ENCODE measurements at places on chromosomes 5 and 9.

GRCh38 chr5:111563031-111563822 is 50.9 kb upstream of the STARD4 start:
- DNase-seq, result no peak

DNA sequence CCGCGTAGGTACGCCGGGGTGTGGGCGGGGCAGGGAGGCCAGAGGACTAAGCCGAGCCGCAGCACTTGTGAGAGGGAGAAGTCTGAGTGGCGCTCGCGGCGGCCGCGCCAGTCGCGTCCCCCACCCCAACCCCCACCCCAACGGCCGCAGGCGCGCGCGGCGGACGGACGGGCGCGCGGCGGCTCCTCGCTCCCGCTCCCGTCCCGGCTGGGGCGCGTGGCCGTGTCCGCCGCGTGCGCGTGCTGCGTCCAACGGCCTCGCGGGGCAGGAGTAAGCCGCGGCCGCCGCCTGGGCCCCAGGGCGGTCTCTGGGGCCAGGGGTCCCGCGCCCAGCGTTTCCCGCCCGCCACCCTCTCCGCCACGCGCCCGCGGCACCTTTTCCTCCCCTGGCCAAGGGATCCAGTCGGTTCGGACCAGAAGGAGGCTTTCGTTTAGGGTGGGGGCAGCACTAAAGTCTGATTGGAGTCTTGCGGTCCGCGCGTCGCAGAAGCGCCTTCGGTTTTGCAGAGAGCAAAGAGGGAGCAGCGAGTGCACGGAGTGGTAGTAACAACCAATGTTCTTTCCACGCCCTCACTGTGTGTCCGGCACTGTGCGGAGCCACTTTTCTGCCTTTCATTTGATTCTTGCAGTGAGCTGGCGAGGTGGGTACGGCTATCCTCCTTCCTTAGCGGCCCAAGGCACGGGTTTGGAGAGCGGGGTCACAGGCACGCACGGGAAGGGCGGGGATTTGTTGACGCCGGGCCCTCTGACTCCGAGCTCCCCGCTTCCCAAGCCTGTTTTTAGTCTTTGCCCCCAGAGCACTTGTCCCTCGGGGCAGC is 483 bp downstream of the G3BP1 start:
- DNase-seq, result peak; percentile 6

DNA sequence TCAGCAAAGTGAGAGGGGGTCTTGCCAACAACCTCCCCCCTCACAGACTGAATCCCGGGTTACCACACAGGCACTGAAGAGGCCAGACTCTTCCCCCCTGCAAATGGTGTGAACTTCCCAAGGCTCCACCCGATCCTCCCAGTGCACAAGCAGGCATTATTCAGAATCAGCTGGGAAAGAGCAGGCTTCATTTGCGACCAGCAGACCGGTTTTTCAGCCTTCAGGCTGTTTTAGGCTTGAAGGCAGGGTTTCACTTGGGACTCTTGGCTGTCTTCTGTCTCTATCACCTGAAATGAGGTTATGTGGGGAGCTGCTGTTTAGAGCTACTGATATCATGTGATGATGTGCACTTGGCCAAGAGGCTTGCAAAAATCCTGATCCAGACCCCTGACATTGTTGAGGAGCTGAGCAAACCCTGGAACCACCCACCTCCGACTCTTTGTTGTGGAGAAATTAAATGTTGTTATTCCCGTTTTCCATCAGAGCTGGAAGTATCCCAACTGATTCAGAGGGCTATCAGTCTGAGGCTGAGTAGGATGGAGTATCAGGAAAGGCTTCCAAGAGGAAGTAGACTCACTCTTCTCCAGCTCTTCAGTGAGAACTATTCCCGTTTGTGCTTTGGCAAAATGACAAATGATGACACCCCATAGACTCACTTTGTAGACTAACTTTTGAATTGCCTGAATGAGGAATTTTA is 63.3 kb upstream of the ZFR start:
- no peak for DNase-seq

- DNase-seq, result no peak
Measured at GRCh38 chr5:155082401-155082800, 68.8 kb downstream of the KIF4B start.

- no peak for DNase-seq
Measured at GRCh38 chr9:12681620-12682019, 11.6 kb upstream of the TYRP1 start.

DNA sequence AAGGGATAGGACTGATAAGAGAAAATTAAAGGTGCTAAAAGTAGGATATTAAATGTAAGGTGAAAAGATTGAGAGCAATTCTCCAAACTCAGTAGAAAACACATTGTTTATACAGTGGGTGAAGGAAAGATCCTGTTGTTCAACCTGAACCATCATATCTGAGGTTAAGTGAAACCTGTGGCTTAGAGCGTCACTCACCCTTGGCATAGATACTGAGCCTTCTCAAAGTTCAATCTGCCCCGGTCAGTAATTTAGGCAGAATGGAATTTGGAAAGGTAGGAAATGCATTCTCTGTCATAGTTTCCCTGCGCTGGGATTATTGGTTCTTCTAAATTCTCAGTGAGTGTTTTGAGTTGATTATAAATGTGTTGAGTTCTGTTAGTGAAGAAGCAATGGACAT is 456.2 kb upstream of the NMUR2 start:
- DNase-seq, result no peak

DNA sequence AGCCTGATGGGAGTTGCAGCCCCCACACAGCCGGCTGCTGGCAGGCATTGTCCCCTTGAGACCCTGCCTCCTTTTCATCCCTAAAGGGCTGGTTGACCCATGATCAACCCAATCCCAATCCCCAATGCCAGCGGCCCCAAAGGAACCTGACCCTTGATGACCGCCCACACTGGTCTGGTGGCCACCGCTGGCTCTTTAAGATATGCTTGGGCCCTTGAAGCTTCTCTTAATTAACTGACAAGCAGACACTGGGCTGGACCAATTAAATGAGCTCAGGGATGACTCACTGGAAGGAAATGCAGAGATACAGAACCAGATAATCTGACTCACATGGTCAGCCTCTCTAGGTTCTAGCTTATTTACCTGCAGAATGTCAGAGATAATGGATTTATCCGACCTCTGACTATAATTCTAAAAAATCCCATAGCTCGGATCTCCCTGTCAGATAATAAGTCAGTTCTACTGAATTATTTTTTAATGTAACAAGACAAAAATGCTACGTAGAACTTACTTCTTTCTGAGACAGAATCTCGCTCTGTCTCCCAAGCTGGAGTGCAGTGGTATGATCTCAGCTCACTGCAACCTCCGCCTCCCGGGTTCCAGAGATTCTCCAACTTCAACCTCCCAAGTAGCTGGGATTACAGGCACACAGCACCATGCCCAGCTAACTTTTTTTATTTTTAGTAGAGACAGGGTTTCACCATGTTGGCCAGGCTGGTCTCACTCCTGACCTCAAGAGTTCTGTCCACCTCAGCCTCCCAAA is 11.1 kb upstream of the MLANA start:
- DNase-seq, result no peak

DNA sequence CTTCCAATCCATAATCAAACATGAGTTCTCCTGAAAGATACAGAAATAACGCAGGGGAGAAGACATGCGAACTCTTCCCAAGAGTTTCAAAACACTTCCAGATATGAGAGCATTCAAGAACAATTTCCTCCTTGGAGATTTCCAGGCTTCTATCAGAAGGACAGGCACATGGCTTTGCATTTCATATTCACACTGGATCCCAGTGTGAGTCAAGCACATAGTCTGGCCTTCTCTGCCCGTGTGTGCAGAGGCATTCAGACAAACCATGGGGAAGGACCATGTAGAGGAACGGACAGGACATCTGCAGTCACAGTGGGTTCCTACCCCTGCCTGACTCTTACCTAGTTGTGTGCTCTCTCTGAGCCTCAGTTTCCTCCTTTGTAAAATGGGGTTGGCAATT is 384.5 kb downstream of the NTRK2 start:
- DNase-seq, result no peak

DNA sequence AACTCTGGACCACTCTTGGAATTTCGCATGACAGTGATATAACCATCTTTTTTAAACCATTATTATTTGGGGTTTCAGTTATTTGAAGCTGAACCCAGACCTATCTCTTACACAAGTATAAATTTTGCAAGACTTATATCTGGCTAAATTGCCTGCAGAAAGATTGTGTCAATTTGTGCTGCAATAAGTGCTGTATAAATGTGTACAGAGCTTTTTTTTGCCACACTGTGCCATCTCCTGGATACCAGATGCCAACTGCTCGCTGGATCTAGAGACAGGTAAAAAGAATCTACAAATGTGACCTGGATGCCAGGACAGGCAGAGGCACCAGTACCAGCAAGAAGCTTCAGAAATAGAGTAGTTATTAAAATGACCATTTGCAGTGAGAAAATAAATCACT is 25.9 kb upstream of the TTC39B start:
- no peak for DNase-seq

DNA sequence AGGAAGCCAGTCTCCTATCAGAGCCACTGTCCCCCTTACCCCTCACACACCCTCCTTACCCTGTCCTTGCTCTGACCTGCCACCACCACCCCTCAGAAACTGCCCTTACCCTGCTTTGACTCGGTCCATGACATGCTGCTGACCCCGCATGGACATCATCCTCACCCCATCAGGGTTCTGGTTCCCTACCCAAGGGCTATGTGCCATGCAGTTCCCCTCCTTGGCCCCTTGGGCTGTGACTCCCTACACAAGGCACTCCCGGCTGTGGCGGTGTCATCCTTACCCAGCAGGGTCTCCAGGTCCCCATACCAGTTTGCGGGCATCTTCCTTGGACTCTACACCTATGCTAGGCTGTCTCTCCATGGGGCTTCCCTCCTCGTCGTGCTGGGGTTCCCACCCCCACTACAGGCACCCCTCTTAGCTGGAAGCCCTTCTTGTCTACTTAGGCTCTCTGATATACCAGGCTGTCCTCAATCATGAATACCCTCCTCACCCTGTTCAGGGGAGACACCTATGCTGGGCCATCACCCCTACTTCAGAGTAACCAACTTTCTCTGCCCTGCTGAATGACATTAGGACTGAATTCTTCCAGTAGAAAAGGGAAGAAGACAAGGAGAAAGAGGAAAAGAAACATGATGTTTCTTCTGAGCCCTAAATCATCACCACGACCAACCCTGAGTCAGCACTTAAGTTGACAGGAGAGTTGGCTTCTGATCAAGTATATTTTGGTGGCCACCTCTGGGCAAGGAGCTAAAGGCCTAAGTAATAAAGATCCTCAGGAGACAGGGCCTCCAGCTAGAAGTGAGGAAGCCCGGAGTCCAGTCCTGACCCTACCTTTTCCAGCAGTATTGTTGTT is 115.2 kb downstream of the GCNT1 start:
- no peak for DNase-seq

GRCh38 chr9:132011309-132011708 is 68.4 kb downstream of the MED27 start:
- no peak for DNase-seq

GRCh38 chr5:38556088-38556598 is 303 bp downstream of the LIFR start:
- no peak for DNase-seq

DNA sequence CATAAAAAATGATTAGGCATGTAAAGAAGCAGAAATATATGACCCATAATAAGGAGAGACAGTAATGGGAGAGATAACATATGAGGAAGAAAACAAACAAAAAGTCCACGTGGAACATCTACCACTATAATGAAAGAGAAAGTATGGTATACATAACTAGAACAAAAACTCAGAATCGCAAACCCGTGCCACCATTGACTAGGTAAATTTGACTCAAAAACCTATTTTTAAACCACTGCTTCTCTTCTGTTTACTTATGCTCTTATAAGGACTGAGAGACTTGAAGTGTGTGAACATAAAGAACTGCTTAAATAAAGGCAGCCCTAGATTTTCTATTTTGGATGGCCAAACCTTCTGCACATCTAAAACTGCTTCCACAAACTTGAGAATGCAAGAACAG is 330.7 kb downstream of the CAAP1 start:
- DNase-seq, result no peak

GRCh38 chr9:110011628-110012320 is 196.2 kb downstream of the C9orf152 start:
- DNase-seq, result no peak

DNA sequence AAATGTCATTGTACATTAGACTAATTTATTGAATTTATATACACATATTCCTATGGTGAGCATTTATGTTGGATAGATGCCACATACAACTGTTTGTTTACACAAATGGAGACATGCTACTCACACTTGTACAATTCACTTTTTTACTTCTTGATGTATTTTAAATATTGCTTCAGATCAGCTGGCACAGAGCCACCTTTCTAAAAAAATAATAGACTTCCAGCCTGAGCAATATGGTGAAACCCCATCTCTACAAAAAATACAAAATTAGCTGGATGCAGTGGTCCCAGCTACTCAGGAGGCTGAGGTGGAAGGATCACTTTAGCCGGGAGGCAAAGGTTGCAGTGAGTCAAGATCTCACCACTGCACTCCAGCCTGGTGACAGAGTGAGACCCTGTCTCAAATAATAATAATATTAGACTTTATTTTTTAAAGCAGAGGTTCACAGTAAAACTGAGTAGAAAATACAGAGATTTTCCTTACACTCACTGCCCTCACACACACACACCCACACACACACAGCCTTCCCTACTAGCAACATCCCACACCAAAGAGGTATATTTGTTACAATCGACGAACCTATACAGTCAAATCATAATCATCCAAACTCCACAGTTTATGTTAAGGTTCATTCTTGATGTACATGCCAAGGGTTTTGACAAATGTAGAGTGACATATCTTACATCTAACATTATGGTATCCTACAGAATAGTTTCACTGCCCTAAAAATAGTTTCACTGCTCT is 16.5 kb upstream of the ADRB2 start:
- DNase-seq, result no peak

DNA sequence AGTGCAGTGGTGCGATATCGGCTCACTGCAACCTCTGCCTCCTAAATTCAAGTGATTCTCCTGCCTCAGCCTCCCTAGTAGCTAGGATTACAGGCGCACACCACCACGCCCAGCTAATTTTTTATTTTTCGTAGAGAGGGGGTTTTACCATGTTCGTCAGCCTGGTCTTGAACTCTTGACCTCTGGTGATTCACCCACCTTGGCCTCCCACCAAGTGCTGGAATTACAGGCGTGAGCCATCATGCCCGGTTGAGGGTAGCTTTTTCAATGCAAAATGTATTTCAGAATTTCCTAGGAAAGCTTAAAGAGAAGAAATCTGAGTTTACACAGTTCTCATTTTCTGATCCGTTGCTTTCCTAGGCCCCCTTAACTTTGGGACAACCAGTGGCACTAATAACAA is 15.7 kb downstream of the BDP1 start:
- DNase-seq, result no peak

GRCh38 chr5:109281136-109281690 is 128.6 kb downstream of the PJA2 start:
- DNase-seq, result peak; percentile 61

DNA sequence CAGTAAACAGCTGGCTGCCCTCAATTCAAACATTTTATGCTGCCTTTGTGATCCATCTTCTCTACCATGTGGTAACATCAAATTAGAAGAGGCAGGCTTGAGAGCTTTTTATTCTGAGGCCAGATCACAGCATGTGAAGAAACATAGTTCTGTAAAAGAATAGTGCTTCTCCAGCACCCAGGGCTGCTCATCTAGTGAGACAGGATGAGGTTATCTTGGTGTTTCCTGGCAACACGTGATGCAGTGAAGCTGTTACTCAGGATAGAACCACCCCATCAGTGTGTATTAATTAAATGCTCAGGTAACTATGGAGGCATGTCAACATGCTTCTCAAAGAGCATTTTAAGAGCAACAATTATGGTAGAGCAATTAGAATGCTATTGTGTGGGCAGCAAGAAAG is 400.5 kb upstream of the ACO1 start:
- DNase-seq, result no peak
